ENCODE measurements at places on chromosomes 5 and 9.

DNA sequence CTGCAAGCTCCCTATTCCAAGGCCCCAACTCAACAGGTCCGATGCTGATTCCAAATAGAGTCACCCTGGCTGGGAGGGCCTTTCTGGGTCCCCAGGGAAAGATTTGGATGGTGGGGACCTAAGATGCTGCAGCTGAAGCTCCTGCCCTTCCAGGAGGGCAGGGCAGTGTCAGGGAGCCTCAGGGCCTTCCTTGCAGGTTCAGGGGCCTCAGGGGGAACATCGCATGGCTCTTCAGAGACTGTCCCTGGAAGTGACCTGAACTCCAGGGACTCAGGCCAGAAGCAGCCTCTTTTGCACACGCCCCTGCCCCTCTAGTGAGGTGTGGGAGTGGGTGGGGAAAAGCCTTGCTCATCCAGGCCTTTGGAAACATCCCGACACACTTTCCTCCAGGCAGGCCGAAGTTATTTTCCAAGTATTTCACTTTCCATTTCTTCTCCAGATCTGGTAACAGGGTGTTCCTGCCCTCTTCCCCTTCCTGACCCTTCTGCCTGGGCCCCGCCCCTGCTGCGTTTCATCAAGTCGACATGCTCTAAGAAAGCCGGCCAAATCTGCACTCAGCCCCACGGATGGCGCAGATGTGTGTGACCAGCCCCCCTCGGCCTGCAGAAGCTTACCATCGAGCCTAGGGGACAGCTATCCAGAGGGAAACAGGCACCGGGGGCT lies 159.5 kb downstream of the FGF18 start:
- no peak for DNase-seq

DNA sequence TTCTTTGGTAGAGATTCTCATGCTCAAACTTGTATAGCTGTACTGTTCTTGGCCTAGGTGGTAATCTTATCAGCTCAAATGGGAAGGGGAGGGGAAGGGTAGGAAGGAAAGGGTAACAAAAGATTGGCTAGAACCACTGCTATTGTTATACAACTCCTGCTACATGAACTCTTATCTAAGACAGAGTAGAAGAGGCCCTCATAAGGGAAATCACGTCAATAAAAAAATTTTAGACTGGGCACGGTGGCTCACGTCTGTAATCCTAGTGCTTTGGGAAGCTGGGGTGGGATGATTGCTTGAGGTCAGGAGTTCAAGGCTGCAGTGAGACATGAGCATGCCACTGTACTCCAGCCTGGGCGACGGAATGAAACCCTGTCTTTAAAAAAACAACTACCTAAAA lies 15.9 kb downstream of the STOM start:
- DNase-seq, result no peak

DNA sequence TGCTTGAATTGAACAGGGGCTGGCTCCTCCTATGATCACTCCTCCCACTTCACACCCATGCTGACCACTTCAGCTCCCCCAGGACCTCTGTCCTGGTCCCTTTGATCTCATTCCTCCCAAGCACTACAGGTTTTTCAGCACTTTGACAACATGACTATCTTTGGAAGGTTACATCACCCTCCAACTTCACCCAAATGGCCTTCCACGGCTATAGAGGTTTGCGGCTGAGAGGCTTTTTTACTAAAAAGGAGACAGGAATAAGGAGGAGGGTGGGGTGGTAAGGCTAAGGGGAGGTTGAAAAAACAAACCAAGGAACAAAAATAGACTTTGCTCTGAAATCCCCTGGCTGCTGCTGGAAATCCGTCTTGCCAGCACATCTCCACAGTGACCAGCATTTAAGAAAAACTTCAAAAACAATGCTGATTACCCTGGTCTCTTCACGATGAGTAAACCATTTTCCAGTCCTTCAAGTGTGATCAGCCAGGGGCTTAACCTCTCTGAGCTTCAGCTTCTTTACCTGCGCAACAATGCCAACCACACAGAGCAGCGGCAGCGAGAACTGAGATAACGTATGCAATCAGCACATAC lies 102.7 kb downstream of the DPYSL3 start:
- no peak for DNase-seq

- no peak for DNase-seq
These were observed 33.0 kb upstream of the ANGPTL2 start for GRCh38 chr9:127155314-127155960.
